Stimulated activated CD8-positive, alpha-beta memory T cell treated with anti-CD3 and anti-CD28 coated beads, Interleukin-15, amount 100 ng/mL, for 24 hours (primary cell): ENCODE measurements at places on chromosomes 4 and X.

DNA sequence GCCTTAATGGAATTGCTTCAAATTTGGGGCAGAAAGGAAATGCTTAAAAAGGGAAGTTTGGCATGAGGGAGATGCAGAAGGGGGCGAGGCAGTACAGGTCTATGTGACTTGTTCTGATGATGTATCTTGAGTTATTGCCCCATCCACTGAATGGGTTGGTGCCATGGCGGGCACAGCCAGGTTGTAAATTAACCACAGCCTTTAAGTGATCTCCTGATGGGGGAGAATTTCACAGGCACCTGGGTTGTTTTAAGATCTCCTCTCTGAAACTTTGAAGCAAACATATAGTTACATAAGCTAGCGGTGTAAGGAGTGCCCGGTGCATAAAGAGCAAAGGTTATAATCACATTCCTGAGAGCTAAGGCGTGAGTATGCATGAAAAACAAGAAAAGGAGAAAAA is 37.0 kb downstream of the NPY5R start:
- no peak for DNase-seq

DNA sequence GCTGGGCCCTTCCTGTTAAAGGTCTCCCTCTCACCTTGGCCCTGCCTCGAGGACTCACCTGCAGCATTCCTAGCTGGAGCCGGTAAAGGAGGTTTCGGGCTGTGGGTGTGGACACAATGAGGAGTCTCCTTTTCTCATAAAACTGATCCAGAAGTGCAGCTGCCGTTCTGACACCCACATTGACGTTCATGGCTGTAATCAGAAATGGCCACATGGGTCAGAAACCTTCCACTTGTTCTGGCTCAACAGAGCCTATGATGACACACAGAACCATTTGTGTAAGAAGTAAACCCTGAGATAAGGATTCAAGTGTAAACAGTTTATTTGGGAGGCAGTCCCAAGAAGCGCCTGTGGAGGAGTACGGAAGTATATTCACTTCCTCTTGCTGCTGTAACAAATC is 63.8 kb downstream of the SRPX start:
- no peak for DNase-seq

GRCh38 chr4:24650849-24651640 is 66.7 kb upstream of the DHX15 start:
- DNase-seq, result no peak

DNA sequence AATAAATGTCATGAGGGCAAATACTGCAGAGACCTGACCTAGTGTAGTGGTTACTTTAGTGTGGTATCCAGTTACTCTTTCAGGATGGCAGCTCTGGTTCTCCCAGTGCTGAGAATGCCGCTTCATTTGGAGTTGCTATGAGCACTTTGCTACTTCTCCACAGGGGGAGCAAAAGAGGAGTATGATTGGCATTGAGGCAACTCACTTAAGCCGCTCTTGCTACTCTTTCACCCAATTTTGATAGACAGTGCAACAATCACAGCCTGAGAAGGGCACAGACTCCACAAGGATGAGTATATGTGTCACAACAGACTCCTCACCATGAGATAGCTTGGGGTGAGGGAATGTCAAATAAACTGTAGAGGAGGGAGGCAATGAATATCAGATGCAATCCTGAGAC is 81.2 kb downstream of the NPY1R start:
- DNase-seq, result no peak

- DNase-seq, result no peak
Measured at GRCh38 chr4:74794382-74795010, at the start of gene BTC. BTC (minus strand) TSS chr4:74794523; CDS start chr4:74794325, 198 bp downstream.

DNA sequence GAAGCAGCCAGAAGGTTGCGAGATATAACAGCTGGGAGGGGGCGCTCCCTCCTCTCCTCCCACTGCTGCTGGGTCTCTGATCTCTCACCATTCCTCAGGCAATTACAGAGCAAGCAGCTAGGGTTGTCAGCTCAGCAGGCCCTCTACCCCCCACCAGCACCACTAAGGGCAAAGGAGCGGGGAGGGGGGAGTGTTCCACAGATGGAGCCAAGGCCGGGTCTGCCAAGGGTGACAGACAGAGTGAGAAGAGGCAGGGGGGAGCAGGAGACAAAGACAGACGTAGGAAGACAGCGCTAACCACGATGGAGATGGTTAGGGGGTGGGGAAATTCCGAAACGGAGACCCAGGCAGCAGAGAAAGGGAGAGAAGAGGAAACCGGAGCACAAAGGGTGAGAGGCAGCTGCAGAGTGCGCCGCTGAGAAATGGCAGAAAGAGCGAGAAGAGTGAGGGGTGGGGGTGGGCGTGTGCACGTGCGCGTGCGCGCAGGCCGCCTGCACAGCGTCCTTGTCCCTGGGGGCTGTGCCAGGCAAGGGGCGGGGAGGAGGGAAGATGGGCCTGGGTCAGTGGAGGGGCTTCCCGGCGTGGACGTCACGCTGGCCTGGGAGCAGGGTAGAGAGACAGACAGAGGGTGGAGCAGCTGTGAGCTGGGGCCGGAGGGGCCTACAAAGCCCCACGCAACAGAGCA is 6.9 kb downstream of the L1CAM start:
- DNase-seq, result no peak

- DNase-seq, result no peak
Measured at GRCh38 chr4:78863254-78863869, 75.9 kb downstream of the PAQR3 start.

- DNase-seq, result no peak
Measured at GRCh38 chr4:147833254-147833653, 101.4 kb downstream of the ARHGAP10 start.

DNA sequence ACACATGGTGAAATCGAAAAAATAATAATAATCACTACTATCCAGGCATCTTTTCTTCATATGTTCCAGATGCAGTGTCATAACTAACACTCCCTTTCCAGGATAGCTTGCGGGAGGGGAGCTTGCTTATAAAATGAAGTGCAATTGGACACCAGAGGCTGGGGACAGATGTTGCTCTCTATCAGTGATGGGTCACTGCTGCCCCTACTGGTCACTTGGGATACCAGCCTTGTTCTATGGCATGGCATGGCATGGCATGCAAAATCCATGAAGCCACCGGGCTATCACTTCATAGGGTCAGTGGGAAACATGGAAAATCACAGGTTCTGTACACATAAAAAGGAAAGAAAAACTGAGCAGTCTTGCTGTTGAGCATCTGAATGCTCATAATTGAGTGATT is 168.1 kb downstream of the GLRA2 start:
- no peak for DNase-seq

- no peak for DNase-seq
Measured at GRCh38 chrX:12825801-12826200, 34.6 kb downstream of the PRPS2 start.

DNA sequence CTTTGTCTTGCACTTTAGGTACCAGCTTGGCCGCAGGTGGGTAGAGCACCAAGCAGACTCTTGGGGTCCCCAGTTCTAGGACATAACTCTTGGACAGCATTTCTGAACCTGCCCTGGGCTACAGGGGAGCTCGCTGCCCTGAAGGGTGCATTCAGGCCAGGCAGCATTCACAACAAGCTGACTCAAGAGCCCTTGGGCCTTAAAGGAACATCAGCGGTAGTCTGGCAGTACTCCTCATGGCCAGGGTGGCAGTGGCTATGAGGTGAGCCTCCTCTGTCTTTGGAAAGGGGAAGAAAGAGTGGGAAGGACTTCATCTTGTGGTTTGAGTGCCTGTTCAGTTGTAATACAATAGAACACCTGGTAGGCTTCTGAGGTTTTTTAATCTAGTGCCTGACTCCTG is 24.8 kb upstream of the SMARCA5 start:
- DNase-seq, result no peak

DNA sequence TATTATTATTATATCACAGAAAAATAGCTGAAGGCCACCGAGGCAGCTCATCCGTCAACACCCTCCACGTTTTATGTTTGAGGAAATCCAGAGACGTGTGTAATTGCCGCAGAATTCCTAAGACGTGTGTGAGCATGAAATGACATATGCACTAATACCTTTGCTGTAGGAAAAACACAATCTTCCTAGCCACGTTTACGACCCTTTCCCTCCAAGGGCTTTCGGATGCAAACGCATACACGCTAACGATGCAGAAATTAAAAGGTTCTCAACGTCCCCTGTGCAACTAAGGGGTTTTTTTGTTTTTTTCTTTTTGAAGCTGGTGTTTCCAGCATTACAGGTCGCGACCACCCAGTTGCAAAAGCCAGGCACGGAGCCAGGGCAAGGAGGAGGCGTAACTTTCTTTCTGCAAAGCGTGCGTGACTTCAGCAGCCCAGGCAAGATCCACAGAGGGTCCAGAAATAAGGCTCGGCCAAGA is 33.8 kb downstream of the CRLF2 start:
- DNase-seq, result no peak

- no peak for DNase-seq
Measured at GRCh38 chr4:186623546-186623945, 68.2 kb upstream of the MTNR1A start.

DNA sequence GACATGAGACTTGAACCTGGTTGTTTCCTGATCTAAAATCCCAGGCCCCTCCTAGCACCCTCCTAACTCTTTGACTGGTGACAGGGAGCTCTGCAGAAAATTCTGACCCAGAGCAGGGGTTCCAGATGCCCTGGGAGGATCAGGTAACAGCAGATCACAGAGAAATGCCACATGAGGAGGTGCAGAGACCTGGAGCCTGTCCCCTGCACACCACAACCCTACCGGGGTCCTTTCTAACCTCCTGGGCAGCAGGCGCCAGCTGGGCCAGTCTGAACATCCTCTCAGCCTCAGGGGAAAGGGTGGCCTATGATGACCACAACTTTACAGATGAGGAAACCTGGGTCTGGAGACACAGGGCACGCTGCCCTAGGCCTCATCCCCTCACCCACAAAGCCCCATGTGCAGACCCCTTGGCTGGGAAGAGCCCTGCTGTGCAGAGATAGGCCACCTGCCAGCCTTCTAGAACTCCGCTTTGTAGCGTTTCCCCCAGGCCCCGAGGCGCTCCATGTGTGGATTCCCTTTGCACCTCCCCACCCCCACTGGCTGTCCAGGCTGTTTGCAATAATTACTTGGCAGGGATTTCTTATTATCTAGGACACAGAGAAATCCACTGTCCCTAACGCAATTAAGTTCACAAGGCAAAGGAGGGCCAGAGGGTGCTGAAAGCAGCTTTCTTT is 36.5 kb downstream of the WDR1 start:
- no peak for DNase-seq

DNA sequence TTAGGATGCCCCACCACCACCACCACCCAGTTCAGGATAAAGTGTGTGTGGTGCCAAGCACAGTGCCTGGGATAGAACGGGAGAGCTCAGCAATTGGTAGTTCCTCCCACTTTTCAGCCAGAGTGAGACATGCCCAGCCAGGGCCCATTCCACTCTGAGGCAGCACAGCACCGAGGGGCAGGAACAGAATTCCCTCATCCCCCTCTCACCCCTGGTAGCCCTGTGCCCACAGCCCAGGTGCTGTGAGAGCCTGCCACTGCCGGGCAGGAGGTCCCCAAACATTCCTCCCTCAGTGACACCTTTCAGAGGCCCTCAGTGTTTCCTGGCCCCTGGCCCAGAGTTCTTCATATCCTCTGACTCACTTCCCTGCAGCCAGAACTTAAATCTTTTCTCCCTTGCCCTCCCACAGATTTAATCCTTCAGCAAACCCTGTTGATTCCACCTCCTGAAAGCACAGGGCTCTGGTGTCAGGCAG is 8.1 kb downstream of the RIPPLY1 start:
- no peak for DNase-seq

DNA sequence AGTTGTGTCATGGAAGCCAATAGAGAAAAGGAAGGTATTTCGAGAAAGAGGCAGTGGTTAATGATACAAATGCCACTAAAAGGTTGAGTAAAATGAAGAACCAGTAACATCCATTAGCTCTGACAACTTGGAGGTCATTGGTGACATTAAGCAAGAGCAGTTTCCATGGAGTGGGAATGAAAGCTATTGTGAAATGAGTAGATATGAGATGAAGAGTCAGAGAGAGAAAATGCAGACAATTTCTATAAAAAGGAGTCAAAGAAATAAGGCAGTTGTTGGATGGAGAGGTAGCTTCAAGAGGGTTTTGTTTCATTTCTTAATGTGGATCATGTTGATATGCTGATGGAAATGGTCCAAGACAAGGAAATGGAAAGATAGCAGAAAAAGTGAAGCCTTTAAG is 9.6 kb upstream of the AMTN start:
- no peak for DNase-seq

DNA sequence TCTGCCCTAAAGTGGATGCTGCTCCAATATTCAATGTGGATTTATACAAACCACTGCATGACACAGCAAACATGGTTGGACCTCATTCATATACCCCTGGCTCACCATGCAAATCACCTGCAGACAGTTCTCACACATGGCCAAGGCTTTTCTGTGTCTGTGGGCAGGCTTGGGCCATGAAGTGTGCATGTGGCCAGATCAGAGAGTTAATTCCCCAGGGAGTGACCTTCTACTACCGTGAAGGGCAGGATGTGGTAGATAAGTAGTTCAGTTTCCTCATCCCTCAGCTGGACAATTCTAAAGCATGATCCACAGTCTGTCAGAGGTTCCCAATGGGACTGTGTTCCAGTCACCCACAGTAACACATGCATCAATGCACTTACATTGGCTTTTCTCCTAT is 24.6 kb upstream of the BCLAF3 start:
- no peak for DNase-seq

DNA sequence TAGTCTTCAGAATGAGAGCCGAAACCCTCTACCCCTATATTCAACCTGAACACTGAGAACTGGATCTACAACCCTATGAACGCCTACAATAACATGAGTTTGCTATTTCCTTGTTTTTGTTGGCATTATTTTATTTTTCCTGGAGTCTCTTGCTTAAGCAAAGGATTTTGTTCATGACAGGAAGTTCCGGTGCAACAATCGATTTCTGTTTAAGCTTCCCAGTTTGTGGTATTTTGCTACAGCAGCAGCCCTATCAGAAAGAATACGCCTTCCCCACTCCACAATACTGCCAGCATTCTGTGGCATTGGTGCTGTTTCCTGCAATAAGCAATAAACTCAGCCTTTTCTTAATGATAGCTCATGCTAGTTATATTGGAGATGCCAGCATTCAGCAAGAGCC is 60.9 kb downstream of the NPY5R start:
- DNase-seq, result no peak

DNA sequence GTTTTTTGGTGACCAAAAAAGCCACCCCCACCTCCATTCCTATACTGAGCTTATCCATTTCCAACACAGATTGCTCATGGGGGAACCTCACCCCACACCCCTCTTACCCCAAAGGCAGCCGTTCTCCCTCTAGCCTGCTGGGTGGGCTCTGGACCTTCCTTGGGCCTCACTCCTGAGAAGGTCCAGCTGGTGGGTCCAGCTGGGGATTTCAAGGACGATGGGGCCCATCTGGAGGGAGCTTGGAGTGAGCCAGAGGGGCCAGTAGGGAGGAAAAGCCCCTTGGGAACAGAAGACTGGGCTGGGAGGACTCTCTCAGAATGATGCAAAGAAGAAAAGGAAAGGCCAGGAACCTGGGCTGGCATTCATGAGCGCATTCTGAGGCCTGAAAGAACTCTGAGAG is 42.0 kb upstream of the PJA1 start:
- no peak for DNase-seq

GRCh38 chr4:134499074-134499473 is 297.5 kb upstream of the PABPC4L start:
- no peak for DNase-seq

- DNase-seq, result no peak
Measured at GRCh38 chr4:189600718-189601435, 339.8 kb upstream of the FRG1 start.
